ENCODE measurements at places on chromosomes 6 and 20.

GRCh38 chr6:35036828-35037663, 104.1 kb downstream of the TCP11 start:
- no peak for DNase-seq

GRCh38 chr6:146905181-146905704, 299.0 kb upstream of the STXBP5 start:
- DNase-seq = peak; percentile 25

DNA sequence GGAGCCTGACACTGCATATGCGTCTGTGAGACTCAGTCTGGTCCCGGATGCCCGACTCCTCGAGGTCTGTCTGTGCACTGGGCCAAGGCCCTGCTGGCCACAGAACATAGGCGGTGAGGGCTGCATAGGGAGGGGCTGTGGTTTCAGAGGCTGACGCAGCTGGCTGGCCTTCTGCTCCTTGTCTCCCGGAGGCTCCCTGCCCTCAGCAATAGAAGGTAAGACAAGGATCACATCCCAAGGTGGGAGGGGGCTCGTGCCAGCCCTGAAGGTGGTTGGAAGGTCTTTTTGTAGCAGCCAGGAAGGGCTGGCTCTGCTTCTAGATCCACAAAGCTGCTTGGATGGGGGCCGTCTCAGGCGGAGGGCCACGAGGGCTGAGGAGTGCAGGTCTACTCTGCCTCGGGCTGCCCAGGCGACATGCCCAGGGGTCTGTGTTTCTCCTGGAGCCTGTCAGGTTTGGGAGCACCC, 239.8 kb upstream of the SULF2 start:
- no peak for DNase-seq

- DNase-seq = no peak
Observed at GRCh38 chr20:33026072-33026778, 5.2 kb upstream of the BPIFB6 start.

DNA sequence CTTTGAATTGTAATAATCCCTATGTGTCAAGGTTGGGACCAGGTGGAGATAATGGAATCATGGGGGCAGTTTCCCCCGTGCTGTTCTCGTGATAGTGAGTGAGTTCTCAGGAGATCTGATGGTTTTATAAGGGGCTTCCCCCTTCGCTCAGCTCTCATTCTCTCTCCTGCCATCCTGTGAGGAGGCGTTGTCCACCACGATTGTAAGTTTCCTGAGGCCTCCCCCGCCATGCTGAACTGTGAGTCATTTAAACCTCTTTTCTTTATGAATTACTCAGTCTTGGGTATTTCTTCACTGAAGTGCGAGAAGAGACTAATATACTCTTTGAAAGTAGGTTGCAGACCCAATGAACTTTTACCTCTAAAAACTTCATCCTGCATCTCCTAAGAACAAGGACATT, 39.2 kb upstream of the KCNG1 start:
- DNase-seq = no peak

DNA sequence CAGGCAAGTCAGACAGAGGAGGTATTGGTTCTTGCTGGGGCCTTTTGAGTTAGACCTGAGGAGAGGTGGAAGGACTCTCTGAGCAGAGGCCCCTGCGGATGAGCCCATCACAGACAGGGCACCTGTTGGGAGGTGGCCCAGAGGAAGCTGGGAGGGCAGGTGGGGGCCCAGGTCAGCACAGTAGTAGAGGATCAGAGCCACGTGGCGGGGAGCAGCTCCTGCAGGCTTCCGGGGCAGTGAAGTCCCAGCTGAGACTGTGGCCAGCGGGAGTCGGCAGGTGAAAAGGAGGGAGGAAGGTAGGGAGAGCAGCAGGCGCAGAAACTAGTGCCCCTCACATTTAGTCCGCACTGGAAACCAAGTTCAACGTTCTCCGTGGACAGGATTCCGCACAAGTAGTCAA, 61.8 kb downstream of the RSPH3 start:
- DNase-seq = no peak

Measured in HCEC 1CT (cell line).